ENCODE measurements at places on chromosomes 12 and 14. TPM values are rescaled to one million over a fixed set of nuclear protein-coding genes. Genes with fewer than 3 reads are reported as not detected.

DNA sequence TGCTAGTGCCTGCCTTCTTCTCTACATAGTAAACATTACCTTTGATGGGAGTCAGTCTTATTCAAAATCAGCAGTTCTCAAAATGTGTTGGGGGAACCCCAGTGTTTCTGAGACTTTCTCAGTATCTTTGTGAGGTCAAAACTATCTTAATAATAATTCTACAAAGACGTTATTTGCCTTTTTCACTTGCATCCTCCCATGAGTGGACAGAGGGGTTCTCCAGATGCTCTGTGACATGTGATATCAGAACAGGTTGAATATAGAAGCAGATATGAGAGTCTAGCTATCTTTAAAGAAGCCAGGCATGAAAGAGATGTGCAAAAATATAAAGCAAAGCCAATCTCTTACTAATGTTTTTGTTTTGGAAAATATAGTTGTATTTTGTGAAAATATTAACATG lies 144.7 kb downstream of the KTN1 start:
- DNase-seq: no peak

DNA sequence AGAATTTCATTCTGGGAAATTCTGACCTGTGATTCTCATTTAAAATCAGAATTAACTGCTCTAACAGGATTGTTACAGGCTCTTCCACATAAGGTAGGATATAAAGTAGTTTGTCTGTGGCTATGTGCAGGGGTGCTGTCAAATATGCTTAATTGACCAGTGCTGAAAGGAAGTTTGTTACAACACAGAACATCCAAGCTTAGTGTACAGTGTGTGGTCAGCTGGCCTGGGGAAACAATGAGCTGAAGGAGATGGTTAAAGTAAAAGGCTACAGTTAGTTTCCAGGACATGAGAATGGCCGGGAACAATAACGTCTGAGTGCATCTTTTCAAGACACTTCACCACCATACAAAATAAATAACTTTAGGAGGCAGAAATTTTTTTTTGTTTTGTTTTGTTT lies 68.0 kb downstream of the PKP2 start:
- DNase-seq: no peak

DNA sequence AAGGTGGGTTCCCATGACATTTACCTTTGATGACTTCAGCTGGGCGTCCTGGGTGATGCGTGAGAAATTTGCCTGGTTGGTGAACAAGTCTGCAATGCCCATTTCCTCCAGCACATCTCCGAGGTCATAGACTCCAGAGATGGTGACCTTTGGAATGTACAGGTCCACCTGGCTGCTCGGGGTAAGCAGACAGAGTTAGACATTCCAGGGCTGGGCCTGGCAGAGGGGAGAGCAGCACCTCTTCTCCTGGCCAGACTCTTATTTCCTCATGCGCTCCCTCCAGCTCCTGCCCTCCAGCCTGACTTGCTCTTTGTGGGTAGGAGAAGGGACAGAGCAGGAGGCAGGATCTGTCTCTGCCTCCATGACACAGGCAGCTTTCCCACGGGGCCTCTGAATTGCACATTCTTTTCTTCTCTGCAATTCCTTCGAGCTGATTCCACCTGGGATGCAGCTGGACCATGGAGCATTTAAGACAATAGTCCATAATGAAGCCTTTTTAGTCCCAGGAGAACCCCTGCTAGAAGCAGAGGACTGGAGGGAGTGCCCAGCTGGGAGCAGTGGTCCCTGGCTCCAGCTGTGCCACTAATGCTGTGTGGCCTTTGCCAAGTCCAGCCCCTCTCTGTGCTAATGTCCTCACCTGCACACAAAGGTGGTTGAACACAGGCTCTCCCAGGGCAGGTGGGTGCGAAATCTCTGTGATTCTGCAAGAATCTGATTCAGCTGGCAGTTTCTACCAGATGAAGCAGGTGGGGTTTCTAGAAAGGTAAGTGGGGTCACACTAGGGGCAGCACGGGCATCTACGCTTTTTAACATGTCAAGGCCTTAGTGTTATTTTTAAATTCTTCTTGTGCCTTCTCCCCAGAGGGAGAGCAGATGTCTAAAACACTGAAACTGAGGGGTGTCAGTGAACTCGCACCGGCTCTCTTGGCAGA lies 13.2 kb upstream of the SERPINA10 start:
- no peak for DNase-seq

DNA sequence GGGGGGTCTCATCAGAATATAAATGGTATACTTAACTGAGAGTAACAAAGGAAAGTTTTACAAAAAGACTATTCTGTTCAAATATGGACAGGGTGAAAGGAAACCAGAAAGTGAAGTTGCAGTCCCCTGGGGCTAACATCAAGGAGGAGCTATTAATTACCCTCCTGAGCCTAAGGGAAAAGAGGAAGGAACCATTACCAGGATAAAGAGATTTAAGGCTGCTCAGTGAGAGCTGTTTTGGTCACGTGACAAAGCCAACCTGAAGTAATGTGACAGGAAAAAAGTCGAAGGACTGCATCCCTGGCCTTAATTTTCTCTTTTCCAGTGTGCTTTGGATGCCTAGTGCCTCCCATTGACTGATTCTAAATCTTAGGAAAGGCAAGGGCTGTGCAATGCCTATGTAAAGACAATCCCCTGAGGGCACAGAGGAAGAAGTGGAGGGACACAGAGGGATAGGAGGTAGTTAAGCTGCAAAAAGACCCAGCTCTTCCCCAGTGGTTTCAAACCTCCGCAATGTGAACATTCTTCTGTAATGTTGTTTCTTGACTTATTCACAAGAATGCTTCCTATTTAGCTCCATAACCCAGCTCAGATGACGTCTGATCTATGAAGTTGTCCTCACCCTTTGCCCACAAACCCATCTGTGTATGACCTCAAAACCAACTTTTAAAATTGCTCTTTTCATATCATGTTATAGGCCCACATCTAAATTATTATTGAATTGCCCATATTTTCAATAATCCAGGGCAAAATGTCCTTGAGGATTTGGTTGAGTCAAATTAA lies 187.7 kb upstream of the DCN start:
- no peak for DNase-seq

DNA sequence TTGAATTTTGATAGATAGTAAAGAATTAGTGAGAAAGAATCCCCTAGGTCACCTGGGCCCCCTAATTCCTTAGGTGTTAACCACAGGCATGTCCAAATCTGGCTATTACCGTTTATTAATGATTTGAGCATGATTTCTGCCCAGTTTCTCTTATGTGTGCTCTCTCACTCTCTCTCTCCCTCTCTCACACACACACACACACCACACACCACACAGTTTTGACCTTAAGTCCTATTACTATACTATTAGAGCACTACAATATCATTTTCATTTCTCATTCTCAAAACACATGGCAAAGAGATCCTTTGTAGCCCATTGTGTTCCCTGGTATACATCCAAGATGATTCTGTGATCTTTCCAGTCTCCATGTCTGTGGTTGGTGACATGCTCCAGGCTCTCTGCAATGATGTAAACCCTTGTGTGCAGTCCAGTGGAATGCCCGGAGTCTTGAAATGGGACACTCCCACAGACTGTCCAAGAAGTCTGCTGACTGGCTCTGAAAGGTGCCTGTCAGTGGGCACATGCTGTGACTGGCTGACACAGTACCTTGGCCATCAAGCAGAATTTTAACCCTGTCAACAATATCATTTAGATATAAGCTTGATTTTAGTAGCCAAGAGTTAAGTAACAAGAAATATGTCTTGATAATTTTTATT lies 96.2 kb downstream of the FIGNL2 start:
- DNase-seq: no peak

DNA sequence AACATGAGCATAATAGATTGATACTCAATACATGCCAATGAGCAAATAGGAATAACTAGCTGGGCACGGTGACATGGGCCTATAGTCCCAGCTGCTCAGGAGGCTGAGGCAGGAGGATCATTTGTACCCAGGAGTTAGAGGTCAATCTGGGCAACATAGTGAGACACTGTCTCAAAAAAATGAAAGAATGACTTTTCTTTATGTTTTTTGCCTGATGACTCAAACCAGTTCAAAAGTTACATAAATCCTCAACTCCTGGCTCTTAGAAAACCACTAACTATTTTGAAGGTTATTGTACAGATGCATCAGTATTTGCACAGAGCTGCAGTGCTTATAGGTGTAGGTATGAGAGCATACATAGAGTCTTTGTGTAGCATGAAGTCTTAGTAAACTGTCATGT lies 219.2 kb upstream of the RGS6 start:
- DNase-seq: no peak

DNA sequence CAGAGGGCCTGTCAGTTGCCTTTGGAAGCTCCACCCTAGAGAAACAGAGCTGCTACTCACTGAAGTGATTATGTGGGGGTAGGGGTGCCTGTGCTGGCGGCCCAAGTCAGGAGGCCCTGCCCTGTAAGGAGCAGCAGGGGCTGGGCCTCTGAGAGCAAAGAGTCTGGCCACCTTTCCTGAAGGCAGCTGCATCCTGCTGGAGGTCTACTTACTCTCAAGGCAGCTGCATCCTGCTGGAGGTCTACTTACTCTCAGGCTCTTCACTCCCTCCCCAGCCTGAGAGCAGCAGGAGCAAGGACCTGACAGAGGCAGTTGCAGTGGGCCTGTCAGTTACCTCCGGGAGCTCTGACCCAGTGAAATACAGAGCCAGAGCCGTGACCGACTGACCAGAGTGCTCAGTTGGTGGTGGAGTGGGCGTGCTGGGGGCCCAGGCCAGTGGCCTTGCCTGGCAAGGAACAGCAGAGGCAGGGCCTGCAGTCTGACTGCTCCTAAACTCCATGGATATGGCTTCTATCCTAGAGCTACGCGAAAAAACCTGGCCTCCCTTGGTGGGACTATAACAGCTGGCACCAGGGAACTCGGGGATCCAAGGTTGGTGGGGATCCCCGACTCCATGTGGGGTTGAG lies 32.3 kb downstream of the RAD51B start:
- DNase-seq: no peak

GRCh38 chr14:56205881-56206280 lies 87.7 kb downstream of the PELI2 start:
- no peak for DNase-seq

GRCh38 chr12:17334784-17335183 lies 728.8 kb upstream of the LMO3 start:
- DNase-seq: no peak

DNA sequence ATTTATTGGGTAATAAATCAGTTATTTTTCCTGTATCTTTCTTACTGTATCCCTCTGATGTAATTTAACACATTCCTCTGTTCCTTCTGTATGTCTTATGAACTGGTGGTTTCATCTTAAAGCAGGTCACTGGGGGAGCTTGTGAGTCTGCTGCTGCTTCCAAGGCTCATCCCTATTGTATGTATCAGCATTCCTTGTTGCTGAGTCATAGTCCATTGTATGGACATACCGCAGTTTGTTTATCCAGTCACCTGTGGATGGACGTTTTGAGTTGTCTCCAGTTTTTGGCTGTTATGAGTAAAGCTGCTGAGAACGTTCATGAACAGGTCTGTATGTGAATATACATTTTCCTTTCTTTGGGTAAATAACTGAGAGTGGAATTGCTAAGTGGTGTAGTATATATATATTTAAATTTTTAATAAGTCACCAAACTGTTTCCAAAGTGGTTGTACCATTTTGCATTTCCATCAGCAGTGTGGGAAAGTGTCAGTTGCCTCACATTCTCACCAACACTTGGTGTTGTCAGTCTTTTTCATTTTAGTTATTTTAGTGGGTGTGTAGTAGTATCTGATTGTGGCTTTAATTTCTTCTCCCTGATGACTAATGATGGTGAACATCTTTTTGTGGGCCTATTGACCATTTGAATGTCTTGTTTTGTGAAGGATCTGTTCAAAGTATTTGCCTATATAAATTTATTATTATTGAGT lies 82.7 kb downstream of the BEGAIN start:
- DNase-seq: no peak

DNA sequence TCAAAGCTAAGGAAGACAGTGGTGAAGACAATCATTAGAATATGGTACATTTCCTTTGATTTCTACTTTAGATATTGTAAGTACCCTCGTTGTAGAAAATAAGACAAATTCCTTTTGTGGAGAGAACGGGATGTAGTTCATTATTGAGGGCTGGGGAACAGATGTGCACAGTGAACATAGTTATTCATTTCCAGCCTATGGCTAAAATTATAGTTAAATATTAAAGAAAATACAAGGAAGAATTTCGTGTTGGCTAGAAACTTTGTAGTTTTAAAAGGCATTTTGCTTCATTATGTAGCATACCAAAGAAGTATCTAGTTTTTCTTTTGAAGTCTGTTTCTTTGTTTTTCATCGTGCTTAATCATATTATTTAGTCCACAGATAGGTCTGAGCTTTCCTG lies 201.8 kb downstream of the ESR2 start:
- no peak for DNase-seq

DNA sequence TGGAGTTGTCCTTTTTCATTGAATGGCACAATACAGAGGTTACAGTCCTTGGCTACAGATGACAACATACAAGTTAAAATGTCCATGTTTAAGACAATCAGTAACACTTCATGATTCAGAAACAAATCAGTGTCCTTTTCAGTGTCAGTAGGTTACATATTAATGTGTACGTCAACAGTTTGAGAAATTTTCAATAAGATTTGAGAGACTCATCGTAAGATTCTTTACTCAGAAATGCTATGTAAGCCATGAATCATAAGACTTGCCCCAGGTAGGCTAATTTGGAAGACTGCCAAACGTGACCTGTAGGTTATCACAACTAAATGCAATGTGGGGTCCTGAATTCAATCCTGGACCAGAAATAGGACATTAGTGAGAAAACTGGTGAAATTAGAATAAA lies 3.5 kb downstream of the RDH12 start:
- no peak for DNase-seq

DNA sequence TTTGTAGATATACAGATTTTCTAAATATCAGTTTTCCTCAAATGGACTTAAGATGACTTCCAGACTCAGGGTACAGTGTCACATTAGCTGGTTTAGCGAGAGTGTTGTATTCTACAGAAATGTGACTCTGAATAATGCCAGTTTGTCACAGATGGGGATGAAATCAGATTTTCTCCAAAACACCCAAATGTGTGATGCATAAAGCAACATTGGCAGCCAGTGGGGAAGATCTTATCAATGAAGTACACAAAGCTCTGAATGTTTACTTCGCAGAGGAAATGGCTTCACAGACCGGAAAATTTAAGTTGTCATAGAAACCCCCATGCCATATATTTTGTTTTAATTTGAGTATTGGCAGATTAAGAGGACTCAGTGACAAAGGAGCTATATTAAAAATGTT lies 29.9 kb downstream of the ANO4 start:
- DNase-seq: no peak

DNA sequence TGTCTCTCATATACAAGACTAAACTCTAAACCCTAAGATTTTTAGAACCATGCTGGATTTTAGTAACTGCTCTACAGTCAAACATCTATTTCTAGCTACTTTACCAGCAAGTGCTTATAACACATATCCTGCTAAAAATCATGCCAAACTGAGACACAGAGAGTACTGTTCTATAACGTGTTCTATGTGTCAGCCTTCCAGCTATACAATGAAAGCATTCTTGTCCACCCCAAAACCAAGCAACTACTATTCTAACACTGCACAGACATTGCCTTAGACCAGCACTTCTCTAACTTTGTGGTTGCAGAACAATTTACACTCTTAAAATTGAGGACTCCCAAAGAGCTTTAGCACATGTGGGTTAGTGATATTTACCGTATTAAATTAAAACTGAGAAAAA lies 85.7 kb downstream of the SPPL3 start:
- no peak for DNase-seq

The RFX4 gene
- not detected for total RNA-seq

The OR4K15 gene
- not detected for total RNA-seq

The RAB3IP gene
- total RNA-seq: 57.6 TPM

The MYF6 gene
- not detected for total RNA-seq

The AICDA gene
- not detected for total RNA-seq

The MYF5 gene
- not detected for total RNA-seq

The CD63 gene
- 1,177 TPM for total RNA-seq

The AEBP2 gene
- total RNA-seq: 27.7 TPM

The KLRB1 gene
- total RNA-seq: 1.5 TPM

The RPS26 gene
- total RNA-seq: 28.8 TPM

The ADAM20 gene
- total RNA-seq: 0.27 TPM
